ENCODE measurements at places on chromosomes 12 and 14. TPM values are rescaled to one million over a fixed set of nuclear protein-coding genes. Genes with fewer than 3 reads are reported as not detected.

DNA sequence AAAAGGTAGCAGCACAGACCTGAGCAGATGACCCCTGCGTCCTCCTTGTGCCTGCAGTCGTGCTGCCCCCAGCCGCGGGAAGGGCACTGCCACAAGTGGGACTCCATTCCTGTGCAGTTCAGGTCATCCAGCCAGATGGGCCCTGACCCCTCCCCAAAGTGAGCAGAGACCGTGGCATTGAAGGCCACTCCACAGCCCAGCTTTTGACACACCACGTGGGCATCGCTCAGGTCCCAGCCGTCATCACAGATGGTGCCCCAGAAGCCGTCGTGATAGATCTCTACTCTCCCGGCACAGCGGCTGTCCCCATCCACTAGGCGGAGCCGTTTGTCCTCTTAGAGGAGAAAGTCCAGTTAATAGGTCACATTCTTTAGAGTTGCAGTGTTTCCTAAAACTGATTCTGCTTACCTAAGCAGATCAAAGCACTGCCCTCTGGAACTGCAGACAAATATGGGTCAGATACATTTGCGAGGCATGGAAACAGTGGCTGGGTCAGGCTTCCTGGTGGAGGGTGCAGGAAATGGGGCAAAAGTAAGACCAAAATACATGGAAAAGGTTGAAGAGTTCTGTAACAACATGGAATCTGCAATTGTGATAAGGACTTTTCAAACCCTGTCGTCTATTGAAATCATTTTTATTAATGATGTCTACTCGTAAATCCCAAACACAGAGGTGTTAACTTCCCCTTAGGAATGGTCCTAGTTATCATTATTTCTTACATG is 69.4 kb downstream of the CD163L1 start:
- no peak for DNase-seq

GRCh38 chr14:73613046-73613383 is 698 bp downstream of the ACOT6 start:
- no peak for DNase-seq

GRCh38 chr12:39124768-39125167 is 219.4 kb upstream of the CPNE8 start:
- DNase-seq = no peak

DNA sequence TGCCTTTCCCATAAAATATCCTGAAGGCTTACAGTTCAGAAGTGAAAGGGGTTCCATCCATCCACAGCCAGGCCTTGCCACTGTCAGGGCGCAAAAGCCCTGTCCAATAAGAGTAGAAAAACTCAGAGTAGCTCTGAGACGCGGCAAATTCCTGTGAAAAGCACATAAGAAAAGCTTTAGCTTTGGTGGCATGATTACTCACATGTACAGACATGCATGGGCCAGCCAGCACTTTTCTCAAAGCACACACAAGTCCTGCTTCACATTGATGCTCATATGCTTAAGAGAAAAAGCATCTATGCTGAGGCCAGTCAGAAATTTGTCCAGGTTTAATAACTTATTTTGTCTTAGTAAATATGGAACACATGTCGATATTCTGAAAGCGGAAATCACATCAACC is 25.5 kb downstream of the CLEC1A start:
- no peak for DNase-seq

GRCh38 chr14:104797115-104798044 is 1.8 kb upstream of the AKT1 start:
- DNase-seq = no peak

DNA sequence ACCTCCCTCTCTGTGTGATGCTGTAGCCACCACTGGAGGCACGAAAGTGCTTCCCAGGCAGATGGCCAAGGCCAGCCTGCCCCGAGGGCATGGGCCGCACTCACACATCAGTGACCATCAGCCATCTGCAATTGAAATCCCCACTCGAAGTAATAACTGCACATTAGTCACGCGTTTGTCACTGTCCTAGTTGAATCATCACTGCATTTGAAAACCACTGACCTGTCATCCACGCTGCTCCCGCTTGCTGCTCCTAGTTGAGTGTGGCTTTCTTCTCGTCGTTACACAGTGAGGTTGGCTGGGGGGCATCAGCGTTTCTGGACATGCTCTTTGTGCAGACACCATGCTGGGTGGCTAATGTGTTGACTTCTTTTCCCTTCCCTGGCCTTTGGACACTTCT is 176.1 kb downstream of the ADGRD1 start:
- no peak for DNase-seq

- no peak for DNase-seq
Measured at GRCh38 chr12:31999692-32000091, 40.5 kb downstream of the RESF1 start.

GRCh38 chr14:23140371-23140770 is 21.3 kb upstream of the CEBPE start:
- no peak for DNase-seq

The SLC7A7 gene
- 2.8 TPM for total RNA-seq

The P3H3 gene
- 27.4 TPM for total RNA-seq

The KRT7 gene
- total RNA-seq = 51.2 TPM

The OR6C74 gene
- not detected for total RNA-seq

Data from uterus (tissue), 4 donors.